ENCODE measurements at places on chromosomes 7 and 10.

GRCh38 chr7:74307738-74308505, 18.7 kb downstream of the CLIP2 start:
- DNase-seq, result peak; percentile 59

DNA sequence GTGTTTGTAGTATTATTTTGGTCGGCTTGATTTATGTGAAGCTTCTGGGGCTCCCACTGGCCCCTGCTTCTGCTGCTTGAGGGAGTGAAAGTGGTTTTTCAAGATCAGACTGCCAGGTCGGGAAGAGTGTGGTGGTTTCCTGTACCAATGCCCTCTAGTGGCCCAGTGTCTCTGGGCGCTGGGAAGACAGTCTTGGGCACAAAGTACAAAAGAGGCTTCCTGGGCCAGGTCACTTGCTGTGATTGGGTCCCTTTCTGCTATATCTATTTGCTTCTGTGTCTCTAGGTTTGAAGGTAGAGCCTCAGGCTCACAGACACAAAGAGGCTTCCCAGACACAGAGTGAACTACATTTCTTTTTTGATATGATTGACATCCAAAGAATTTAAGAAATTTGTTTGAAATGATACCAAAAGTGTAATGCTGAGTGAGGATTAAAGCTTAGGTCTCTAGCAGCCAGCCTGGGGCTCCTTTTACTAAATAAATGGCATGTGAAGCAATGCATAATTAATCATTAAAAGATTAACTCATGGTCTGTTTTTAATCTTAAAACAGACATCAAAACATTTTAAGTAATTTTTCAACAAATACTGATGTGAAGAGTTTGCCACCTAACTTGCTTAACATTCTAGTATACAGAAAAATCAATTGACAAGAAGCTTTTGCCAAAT, 36.3 kb downstream of the ABCB1 start:
- DNase-seq, result peak; percentile 52

DNA sequence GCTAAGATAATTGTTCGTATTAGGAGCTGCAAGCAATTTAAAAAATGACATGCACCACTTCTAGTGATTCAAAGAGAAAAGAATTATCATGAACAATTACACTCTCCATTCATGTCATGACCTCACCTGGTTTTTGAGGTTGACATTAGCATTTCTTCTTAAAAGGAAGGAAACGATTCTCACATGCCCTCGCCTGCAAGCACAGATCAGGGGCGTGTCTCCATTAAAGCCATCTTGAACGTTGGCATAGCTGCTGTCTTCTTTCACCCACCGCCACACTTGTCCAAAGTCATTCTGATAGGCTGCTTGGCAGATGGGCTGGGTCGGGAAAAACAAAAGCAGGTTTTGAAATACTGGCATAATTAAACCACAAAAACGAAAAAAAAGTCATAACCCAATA, 19.9 kb downstream of the ANKRD22 start:
- DNase-seq, result no peak

DNA sequence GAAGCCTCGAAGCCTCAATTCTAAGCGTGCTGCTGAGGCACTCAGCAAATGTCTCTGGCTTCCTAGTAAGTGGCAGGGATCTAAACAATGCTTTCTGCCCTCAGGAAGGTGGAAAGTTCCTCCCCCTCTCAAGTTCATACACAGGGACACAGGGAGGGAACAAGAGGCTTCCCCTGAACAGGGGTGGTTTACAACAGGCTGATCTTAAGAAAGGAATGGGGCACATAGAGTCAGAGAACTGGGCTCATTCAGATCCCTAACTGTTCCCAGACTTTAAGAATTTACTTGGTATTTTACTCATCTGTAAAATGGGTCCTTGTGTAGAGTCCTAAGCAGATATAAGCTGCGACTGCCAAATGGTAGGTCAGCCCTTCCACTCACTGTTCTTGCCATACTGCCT, 2.5 kb downstream of the TNS3 start:
- peak; percentile 68 for DNase-seq

GRCh38 chr7:92714280-92714679, 122.1 kb downstream of the CDK6 start:
- DNase-seq, result no peak

DNA sequence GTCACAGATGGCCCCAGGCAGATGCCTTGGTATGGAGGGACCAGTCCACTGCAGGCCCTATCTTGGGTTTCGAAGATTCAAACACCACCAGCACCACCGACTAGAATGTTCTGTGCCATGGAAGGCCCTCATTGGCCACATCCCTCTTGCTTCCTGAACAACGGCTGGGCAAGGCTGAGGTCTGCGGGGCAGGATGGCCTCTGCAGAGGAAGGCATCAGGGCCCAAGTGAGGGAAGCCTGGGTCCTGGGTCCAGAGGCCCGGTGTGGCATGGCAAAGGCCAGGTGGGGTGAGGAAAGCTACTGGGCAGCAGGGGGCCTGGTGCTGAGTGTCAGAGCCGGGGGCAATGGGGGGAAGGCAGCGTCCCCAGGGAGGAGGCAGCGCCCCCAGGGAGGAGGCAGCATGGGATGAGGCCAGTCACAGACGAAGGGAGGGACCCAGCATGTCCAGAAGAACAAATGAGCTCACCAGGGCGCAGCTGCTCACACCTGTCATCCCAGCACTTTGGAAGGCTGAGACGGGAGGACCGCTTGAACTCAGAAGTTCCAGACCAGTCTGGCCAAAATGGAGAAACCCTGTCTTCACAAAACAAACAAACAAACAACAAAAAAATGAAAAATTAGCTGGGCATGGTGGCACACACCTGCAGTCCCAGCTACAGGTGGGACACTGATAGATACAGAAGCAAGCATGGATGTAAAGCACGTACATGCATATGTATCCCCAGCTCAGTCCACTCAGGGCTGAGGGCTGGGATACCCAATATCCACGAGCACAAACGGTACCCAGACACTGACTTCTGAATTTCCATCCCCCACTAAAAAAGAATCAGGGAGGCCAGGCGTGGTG, 64.4 kb downstream of the PROSER2 start:
- no peak for DNase-seq

- DNase-seq, result no peak
Measured at GRCh38 chr10:52965938-52966401, 193.4 kb upstream of the MBL2 start.

DNA sequence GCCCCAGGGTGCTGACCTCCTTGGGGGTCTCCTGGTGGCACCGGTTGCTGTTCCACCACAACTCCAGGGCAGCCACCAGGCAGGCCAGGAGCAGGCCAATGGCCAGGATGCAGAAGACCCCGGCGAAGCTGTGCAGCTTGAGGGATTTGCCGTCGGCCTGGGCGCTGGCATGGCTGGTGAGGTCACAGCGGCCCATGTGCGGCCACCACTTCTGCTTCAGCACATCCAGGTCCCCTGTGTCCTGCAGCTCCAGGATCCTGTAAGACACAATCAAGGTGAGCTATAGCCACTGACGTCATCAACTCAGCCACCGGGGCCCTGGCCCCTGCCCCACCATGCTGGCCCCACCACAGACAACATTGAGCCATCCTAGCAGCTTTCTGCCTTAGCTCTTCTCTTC, 753.2 kb downstream of the GRID1 start:
- no peak for DNase-seq

DNA sequence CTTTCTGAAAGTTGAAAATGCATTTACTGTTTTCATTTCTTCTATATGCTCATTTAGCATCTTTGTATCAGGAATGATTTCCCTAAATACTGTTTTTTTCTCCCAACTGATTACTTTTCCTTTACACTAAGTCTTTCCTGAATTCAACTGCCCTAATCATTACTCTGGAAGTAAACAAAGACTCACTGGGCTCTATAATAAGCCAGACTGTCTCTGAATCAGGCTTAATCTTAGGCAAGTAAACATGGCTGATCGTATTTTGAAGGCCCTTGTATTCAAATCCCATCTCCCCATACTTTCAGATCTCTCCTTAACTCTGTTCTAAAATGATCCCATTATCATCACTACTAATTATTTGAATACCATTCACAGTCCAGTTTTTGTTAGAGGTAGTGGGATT, 61.6 kb downstream of the PDZD8 start:
- DNase-seq, result no peak

- no peak for DNase-seq
Measured at GRCh38 chr7:19305698-19306097, 160.5 kb upstream of the FERD3L start.

DNA sequence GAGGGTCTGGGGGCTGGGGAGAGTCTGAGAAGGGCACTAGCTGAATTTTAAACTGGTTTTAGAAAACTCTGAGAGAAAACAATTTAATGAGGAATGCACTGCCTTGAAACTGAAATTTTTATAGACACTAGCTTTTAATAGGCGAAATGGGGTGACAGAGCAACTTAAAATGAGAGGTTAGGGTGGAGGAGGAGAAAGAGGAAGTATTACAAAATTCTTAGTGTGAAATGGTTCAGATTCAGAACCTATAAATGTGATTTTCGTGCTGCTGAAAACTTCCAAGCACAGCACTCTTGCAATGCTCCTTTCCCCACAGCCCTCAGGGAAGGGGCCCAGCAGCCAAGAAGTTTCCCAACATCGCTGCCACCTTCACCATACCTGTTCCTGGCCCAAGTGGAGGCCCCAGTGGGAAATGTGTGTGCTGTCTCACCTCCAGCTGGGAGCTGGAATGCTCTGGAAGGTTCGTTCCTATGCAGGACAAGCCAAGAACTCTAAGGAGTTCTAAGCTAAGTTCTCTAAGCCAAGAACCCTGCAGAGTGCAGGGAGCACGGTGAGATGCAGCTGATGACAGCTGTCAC, 60.0 kb downstream of the ATXN7L1 start:
- DNase-seq, result no peak

- DNase-seq, result peak; percentile 83
Measured at GRCh38 chr10:58028597-58029366, 238.9 kb downstream of the IPMK start.

GRCh38 chr10:91607646-91608403, 25.0 kb downstream of the PPP1R3C start:
- peak; percentile 49 for DNase-seq

DNA sequence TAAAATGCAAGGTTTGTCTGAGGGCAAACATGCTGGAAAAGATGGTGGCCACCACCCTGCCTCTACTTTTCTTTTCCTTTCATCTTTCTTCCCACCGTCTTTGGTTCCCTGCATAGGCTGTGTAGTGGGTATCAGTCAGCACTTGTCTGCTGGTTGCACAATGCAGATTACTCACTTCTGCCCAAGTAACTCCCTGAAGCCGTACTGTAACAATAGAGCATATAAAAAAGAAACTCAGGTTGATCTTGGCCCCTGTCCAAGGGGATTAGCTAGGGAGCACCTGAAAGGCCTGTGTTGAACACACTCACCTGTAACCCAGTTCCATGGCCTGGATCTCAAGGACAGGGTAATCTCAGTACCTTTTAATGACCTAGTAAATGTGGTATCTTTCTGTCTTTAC, 533.0 kb upstream of the GALNT17 start:
- peak; percentile 46 for DNase-seq

GRCh38 chr7:142407939-142408570, 150.2 kb upstream of the PRSS58 start:
- peak; percentile 54 for DNase-seq

DNA sequence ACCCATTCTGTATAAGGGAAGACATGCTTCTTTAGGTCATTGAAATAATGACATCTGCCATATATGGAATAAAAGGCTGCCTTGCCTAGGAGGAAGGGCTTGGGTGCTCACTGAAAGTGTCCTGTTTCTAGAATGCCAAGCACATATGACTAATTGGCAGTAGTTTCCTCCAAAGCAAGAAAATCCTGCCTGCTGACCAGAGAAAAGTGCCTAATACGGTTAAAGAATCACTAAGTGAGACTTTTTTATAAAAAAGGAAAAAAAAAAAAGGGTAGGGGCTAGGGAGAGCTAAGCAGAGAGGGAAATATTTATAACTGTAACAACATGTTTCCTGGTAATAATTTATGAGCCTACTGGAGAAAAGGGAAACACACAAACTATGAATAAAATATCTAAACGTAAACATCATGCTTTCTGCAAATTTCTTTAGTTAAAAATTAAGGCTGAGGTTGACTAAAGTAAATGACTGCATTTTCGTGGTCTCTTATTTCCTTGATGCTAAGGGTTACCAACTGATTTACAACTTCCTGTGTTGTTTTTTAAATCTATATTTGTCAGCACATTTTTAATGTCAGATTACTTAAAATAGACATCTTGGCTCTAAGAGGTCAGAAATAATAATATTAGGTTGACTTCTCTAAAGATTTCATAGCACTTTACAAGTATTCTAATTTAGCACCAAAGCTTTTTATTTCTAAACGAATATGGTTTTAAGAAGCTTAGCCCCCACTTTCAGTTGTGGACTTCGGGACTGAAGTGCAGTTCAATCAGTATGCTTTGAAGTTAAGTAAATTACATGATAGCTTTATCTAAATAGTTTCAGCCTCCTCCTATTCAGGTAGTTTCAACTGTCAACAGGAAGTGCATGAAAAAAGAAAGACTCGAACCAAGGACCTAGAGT, 89.6 kb downstream of the CABCOCO1 start:
- peak; percentile 91 for DNase-seq

GRCh38 chr7:137681657-137682562, 164.9 kb downstream of the DGKI start:
- peak; percentile 86 for DNase-seq

DNA sequence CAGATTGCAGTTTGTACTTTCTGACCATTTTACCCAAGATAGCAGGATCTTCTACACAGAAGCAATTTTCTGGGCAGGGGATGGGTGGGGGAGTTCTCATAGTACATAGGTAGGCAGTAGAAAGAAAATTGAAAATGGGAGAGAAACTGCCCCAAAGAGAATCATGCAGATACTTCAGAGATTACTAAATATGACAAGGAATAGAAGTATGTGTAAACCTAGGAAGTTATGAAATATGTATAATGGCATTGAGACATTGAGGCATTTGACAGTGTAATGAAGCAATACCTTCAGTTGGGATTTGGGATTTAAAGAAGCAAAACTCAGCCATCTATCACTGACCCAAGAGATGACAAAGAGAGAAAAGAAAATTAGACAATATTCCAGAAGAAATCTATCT, 233.0 kb downstream of the PTN start:
- DNase-seq, result no peak

DNA sequence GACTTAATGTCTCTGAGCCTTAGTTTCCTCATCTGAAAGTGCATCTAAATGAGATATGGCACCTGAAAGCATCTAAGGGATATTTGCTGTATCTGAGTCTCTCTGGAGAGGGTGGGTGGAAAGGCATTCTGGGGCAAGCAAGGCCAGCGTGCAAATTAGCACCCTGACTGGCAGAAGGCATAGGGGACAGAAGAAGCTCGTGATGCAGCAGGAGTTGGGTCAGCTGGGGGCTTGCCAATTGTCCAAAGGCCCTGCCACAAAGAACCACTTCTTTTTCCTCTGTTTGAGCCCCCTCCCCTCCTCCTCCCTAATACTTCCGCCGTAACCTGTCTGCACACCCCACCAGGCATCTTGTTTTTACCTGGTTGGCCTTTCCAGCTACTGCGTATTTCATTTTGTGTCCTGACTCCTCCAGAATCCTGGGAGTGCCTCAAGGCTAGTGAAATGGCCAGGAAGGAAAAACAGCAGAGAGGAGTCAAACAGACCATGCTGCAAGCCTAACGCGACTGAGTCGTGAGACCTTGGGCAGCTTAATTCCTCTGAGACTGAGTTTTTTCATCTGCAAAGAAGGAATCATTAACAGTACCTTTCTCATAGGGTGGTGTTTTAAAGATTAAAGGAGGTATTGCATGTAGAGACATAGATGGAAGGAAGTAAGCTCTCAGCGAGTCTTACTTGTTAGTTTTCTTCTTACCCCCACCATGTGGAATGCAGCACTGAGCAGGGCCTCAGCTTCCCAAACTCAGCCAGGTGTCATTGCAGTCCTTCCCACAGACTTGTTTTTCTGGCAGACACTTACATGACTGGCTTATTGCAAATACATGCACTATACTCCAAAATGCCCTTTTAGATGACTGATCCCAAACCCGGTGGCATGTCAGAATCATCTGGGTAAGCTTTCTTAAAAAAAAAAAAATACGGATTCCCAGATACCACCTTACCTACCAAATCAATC, 49.1 kb upstream of the MXI1 start:
- no peak for DNase-seq

Measured in M059J (cell line).